ENCODE measurements at places on chromosomes 1 and 21. TPM values are rescaled to one million over a fixed set of nuclear protein-coding genes. Genes with fewer than 3 reads are reported as not detected.

- DNase-seq = peak; percentile 20
Observed at GRCh38 chr1:221203224-221204054, 324.2 kb downstream of the HLX start.

GREM2 gene
- total RNA-seq = not detected

GRCh38 chr1:210457568-210457967, 128.9 kb downstream of the HHAT start:
- DNase-seq = no peak

DNA sequence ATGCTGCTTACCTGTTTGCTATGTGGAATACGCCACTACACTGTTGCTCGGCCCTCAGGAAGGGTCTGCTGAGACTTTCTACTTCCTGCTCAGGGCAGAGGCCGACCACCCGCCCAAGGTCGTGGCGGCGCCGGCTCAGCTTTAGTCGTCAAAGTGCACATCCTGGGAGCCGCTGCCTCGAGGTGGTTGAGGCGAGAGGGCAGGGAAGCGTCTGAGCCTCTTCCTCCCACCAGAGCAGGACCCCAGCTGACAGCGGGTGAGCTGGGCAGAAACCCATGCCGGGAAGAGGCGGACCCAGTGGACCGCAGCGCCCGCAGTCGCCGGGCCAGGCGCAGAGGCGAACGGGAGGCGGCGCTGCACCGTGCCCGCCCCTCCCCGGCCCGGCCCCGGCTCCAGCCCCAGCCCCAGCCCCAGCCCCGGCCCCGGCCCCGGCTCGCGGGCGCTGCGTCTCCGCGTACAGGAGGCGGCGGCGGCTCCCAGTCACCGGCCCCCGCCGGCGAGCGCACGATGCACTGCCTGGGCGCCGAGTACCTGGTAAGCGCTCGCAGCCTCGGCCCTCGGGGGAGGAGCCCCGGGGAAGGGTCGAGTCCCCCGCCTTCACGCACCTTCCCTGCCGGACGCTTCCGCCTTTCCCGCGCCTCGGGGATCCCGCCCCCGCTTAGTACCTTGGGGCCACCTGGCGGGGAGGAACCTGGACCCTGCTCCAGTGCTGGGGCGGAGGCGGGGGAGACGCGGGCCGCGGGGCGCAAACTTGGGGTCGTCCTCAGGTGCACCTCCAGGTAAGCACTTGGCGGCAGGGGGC, at the start of gene SLC44A3:
SLC44A3 (plus strand) TSS at position 413 of the 802 bp plus-strand sequence; CDS start at position 508, 95 bp downstream.
- no peak for DNase-seq

GRCh38 chr1:3498246-3498930, 43.9 kb downstream of the ARHGEF16 start:
- DNase-seq = no peak

DNA sequence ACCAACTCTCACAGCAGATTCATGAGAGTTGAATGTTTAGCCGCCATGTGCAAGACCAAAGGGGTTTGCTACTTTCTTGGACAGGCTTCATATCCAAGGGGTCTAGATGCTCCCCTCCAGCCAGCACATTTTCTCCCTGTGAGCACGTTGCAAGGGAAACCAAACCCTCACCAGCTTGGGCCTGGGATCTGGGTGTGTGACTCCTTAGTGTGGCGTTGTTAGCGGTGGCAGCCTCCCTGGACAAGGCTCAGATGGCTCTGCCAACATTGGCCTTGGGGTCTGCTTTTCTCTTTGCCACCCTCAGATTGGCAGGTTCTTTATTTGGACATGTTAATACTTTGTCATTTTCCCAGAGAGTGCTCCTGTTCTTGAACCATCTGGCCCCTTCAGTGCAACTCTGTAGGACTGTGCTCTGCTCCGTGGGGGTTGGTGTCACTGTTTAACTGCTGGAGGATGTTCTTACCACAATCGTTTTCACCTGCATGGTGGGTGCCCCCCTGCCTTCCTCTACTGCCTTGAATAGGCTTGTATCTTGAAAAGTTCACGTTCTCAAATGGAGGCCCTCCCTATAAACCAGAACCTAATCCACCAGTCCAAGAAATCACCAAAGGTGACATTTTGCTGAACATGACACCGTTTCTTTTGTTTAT, 13.4 kb downstream of the ABCG1 start:
- no peak for DNase-seq

- no peak for DNase-seq
Observed at GRCh38 chr1:245019910-245020486, 134.8 kb upstream of the KIF26B start.

DNA sequence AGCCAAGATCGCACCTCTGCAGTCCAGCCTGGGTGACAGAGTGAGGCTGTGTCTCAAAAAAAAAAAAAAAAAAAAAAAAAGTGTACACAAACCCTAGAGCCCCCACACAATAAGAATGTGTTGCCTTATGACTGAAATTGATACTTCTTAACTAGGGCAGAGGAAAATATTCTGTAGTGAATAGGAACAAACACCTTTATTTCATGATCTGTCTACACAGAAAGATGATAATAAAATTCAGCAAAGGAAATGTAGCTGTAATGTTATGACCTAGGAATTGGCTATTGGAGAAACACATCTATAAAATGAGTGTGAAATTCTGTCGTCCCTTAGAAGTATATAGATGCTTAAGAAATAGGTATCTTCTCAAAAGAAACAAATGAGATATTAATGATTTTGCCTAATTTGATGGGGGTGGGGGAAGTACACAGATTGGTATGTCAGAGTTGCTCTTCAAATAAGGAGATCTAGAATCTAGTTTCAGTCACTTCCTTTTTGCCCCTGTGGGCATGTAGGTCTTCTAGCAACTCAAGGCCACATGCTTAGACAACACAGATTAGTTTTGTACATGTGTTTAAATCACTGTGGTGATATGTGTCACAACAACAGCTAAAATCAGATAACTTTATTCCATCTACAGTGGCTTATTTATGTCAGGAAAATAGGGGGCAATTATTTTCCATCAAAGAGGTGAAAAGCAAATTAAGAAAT, 10.7 kb upstream of the GPR25 start:
- no peak for DNase-seq

DNA sequence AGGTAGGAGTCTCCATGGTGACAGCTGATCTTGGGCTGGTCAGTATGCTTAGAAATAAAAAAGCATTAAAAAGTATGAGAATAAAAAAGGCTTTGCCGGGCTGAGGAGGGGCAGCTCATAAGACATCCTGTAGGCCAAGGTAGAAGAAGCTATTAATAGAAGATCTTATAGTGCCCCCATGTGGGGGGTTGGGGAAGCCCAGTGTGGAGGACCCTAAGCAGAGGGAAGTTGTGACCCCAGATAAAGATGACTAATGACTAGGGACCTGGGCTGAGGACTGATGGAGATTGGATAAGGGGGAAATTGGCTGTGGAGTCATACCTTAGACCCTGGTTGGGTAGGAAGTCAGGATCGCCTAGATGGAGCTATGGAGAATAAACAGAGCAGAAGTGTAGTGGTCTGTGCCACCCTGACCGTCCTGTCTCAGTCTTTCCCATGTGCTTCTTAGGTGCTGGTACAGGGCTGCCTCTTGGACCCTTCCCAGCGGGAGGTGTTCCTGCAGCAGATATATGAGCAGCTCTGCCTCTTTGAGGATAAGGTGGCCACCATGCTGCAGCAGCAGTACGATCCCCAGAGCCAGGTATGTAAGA, 25.0 kb downstream of the SZT2 start:
- DNase-seq = no peak

DNA sequence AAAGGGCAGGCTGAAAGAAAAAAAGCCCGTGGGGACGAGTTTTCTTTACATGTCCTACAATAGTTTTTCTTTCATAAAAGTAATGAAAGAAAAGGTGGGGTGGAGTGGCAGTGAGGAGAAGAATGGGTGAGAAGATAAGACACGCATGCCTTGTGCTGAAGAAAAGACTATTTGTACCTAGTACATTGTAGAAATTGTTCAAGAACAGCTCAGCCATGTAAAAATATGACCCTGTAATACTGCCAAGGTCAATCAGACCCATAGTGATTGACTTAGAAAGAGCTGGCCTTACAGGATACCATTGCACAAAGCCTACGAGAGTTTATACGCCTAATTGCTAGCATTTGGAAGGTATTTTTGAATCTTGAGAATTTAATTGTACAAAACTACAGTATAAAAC, 126.0 kb upstream of the NRIP1 start:
- no peak for DNase-seq

DNA sequence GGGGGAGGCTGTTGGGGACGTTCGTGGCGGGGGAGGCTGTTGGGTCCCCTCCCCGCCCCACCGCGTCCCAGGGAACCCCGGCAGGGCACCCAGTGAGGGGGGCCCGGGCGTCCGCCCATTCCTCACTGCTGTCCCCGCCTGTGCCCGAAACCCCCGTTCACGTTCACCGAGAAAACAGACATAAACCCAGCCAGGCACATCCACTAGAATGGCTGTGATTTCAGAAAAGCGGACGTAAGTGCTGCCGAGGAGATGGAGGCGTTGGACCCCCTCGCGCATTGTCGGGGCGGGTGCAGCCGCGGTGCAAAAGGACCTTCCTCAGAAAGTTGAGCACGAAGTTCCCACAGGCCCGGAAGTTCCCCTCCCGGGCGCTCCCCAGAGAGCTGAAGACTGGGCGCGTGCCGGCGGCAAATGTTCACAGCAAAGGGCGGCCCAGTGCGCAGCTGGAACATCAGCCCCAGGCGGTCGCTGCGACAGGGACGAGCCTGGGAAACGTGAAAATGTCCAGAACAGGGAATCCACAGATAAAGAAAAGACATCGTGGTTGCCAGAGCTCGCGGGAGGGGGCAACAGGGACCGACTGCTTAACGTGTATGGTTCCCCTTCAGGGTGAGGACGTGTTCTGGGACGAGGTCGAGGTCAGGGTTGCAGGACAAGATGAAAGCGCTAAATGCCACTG, 18.5 kb upstream of the SAMD11 start:
- DNase-seq = no peak

UTP25 gene
- 9.2 TPM for total RNA-seq

MPL gene
- not detected for total RNA-seq

GRCh38 chr1:110164725-110165350, 14.5 kb downstream of the SLC6A17 start:
- DNase-seq = no peak

S100B gene
- total RNA-seq = not detected

DNA sequence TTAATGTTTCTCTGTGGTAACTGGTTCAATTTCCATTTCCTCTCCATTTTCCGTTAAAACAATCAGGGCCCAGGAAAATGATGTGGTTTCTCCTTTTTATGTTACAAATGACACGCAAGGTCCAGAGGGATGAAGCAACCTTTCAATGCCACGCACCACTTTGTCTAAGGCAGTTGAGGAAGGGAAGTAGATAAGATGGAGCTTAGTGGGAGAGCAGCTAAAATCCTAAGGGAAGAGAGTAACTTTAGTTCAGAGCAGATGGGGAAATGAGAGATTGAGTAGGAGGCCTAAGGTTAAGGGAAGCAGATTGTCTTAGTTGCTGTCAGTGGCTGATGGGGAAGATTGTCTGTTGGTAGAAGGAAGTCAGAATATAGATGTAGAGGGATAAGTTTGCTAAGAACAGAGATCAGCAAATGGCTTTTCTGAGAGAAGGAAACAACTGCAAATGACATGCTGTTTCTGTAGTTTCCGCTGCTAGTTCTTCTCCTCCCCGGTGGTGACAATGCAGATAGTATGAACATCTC, 660 bp downstream of the CD1C start:
- DNase-seq = no peak
